ENCODE measurements at places on chromosomes 5 and 9.

DNA sequence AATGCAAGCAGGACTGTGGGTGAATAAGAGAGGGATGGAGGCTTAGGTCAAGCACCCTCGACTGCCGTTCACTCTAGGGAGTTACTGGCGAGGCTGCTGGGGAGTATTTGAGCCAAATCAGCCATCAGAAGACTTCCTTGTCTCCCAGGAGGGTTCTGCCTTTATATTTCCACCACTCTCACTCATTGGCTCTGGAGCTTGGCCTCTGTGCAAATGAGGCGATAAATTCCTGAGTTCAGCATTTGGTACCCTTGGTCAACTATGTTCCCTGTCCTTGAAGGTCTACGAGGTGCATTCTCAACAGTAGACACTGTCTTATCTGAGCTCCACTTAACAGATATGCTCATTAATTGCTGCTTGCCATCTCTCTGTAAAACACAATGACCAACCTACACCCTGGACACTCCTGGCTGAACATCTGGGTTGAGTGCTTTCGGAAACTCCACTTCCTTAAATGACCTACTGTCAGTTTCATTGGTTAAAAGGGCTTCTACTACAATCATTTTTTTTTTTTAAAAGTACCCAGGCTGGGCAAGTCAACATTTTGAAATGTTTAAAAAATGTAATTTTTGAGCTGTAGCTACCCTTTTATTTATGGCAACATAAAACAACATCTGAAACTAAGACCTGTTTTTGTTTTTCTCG is 153.2 kb downstream of the NTRK2 start:
- DNase-seq, result no peak

DNA sequence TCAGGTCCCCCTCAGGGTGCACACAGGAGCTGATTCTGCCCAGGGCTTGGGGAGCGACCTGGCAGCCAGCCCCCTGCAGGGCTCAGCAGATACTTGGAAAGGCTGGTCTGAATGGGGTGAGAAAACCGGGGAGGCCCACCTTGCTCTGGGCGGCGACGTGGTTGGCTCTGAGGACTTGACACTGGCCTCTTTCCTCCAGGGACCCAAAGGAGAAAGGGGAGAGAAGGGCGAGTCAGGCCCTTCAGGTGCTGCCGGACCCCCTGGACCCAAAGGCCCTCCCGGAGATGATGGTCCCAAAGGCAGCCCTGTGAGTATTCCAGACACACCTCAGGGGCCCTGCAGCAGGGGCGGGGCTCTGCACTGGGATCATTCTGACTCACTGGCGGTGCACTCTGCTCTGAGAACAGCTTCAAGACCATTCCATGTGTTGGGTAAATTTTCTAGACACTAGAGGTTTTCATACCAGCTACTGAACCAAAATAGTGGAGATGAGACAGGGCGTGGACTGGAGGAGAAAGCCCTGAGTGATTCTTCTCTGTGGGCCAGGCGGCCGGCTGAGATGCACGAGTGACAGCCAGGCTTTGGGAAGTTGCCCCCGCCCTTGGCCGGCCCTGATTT is 65.9 kb upstream of the FCN2 start:
- DNase-seq, result no peak

DNA sequence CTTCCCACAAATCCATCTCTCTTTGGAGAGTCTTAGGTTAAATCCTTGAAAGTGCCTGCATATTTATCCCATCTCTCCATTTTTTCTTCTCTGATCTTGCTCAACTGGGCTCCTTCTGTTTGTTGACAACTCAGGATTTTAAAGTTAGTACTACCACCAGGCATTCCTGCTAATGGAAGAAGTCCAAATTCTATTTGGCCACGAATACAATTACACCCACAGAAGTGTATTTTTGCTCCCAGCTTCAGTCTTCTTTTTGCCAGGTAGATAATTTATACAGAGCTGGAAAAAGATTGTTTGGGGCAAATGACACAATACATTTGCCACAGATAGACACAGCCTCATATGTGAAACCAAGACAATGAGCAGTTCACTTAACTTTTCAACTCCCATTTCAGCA is 74.8 kb downstream of the CETN3 start:
- DNase-seq, result no peak

- peak; percentile 20 for DNase-seq
Measured at GRCh38 chr5:38994324-38994927, 79.8 kb downstream of the RICTOR start.

GRCh38 chr5:132962429-132963021 is 909 bp downstream of the AFF4 start:
- DNase-seq, result peak; percentile 2
